ENCODE measurements at places on chromosomes 2 and 18. TPM values are rescaled to one million over a fixed set of nuclear protein-coding genes. Genes with fewer than 3 reads are reported as not detected.

ACSL3 gene
- 60.0 TPM for total RNA-seq

BMP10 gene
- total RNA-seq, result 0.57 TPM

- no peaks in the 10 kb centered on the region for H3K27me3 ChIP-seq
- no peaks in the 10 kb centered on the region for H3K4me1 ChIP-seq
Observed at GRCh38 chr2:43412114-43412753, 183.6 kb downstream of the THADA start.

DNA sequence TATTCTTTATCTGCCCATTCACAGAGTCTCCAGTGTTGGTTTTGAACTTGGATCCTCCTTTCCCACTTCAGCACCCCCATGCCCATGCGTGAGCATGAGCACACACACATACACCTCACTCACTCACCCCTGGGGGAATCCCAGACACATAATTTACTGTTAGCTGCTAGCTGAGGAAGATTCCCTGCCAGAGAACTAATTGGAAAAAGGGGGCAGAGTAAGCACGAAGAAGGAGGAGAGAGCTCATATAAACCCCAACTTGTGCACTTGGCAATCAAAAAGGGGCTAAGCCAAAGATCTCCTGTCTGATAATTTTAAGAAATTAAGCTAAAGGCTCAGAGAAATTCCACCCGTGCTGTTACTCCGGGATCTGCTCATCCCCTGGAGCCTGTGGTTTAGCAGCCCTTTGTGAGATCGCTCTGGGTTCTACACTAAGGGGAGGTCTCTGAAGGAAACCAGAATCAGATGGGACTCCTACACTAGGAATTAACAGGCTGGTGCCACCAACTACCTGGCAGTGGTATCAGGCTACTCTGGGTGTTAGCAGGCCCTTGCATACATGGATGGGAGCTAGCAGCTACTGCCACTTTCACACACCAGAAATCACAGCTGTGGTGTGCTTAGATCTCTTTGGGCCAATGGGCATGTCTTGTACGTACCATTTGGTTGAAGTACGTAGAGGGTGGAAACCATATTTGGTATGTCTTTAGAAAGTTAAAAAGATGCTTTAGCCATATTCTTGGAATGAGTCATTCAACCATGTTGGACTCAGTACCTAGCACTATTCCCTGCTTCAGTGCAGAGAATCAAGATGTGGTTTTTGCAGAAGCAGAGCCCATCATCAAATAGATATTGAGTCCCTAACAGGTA is 95.6 kb upstream of the SLC14A2 start:
- no peak for DNase-seq
- no peak overlapping the region for H3K27ac ChIP-seq
- H3K27me3 ChIP-seq, result no peaks in the 10 kb centered on the region

All from CD4-positive, CD25-positive, alpha-beta regulatory T cell (primary cell).